ENCODE measurements at places on chromosomes 1 and 21.

DNA sequence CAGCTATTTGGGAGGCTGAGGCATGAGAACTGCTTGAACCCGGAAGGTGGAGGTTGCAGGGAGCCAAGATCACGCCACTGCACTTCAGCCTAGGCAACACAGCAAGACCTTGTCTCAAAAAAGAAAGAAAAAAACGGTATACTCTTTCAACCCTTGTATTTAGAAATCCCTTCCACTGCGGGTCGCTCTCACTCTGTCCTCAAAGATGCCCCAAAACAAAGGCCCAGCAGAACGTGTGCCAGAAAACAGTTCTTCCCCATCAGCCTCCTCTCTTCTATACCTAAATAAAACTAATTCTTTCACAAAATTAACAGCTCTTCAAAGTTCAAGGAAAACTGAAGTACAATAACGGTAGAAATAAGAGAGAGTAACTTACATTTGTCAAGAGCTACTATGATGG, 13.2 kb downstream of the SETD4 start:
- DNase-seq = no peak

DNA sequence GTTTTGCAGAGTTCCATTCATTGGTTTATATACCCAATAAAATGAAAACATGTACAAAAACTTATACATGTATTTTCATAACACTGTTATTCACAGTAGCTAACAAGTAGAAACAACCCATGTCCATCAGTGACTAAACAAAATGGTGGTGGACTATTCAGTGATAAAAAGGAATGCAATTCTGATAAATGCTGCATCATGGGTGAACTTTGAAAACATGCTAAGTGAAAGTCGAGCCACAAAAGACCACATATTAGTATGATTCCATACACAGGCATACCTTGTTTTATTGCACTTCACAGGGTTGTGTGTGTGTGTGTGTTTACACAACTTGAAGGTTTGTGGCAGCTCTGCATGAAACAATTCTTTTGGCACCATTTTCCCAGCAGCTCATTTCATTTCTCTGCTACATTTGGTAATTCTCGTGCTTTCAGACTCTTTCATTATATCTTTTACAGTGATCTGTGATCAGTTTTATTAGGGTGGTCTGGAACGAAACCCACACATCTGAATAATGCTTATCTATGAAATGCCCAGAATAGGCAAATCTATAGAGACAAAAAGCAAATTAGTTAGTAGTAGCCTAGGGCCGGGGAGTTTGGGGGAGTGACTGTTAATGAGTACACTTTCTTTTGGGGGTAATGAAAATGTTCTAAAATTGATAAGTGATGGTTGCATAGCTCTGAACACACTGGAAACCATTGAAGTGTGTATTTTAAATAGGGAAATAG, 27.2 kb downstream of the RNF11 start:
- no peak for DNase-seq

DNA sequence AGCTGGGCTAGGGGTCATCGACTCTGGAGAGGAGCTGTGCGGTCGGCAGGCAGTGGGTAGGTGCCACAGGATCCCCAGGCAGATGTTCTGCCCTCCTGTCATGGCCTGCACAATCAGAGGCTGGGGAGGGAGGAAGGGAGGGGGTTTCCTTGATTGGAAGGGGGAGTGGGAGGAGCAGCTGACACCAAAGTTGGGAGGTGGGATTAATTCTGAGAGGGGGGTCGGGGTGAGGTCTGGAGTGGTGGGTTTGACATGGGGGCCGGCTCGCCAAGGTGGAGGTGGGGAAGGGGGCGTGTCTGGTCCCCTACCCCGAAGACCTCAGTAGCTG, 651 bp upstream of the HPCA start:
- no peak for DNase-seq

DNA sequence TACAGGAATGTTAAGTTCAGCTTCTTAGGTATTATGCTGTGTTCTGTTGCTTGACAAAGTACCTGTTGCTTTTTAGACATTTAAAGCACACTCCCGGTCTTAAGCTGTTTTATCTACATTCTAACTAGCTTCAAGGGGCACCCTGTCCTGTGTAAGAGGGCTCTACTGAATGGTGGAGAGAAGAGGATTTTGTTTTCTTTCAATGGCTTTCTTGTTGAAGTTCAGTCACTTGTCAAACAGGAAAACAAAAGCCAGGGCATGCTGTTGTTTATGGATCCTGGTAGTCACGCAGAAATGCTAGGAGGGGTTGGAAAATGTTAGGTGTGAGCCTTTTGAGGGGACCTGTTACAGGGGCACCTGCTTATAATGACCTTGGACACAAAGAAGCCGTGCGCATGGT, 30.7 kb downstream of the PGM1 start:
- no peak for DNase-seq

DNA sequence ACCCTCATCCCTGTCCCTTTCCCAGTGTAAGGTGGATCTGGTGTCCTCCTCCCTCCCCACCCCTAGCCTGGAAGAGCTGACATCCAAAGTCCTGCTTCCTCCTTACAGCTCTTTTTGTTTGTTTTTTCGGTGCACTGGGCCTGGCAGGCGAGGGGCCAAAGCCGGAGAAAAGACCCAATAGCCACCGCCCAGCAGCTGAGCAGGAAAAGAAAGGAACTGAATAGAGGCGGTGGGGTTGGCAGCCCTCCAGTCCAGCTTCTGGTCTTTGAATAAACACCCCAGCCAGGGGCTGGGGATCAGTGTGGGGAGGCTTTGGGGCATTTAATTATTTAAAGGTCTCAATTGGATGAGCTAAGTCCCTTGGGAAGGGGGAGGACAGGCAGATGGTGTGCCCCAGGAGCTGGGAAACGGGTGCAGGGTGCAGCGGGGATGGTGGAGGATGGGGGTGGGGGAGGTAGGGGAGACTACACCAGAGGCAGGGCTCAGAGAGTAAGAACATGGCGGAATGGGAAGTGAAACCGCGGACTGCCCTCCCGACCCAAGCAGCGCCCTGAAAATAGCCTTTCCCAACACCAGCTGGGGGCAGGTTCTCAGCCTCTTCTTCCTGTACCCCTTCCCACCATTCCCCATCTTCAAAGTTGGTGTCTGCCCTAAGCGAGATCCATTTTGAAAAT, 20.2 kb downstream of the BTG2 start:
- no peak for DNase-seq

DNA sequence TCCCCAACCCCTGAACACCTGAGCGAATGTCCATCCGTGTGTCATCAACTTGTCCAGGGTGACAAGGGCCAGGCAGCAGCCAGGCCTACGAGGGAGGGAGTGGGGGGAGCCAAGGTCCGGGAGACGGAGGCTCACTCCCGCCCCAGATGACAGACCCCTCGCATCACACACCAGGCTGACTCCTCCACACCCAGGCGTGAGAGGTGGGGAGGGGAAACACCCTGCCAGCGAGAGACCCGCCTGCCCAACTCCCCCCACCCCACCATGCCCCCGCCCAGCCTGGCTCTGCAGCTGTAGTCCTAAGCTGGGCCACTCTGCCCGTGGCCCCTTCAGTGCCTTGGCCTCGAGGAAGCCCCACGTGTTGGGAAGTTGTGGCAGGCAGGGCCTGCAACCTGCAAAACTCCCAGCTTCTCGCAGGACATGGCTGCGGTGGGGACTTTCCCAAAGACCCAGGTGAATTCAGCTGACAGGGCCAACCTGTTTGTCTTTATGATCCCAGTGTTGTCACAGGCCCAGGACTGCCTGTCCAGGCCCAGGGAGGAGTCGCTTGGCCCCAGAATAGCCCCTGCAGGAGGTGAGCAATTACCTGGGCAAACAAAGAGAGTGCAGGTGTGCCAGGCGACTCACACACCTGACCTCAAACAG, 62.9 kb downstream of the RIPK4 start:
- no peak for DNase-seq

GRCh38 chr1:77056525-77056924, 162.7 kb downstream of the PIGK start:
- DNase-seq = no peak

- no peak for DNase-seq
Measured at GRCh38 chr1:63902844-63903589, 129.2 kb downstream of the ROR1 start.

DNA sequence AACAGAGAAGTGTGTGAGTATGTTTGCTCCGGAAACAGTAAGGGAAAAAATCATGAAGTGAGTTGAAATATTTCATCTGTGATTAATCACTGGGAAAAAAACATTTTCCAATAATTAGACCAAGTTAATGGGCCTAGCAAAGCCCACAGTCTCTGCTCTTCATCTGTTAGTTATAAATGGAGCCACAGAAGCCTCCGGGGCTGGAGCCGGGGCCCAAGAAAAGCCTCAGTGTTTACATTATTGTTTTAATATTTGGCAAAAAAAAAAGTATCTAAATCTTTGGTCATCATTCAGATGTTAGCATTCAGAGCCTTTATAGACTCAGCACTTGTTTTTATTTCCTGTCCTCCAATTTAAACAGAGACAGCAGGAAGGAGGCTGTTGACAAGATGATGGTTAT, 115.0 kb downstream of the UBE2U start:
- no peak for DNase-seq

- DNase-seq = no peak
Measured at GRCh38 chr1:43883321-43883720, 50.3 kb upstream of the ARTN start.

DNA sequence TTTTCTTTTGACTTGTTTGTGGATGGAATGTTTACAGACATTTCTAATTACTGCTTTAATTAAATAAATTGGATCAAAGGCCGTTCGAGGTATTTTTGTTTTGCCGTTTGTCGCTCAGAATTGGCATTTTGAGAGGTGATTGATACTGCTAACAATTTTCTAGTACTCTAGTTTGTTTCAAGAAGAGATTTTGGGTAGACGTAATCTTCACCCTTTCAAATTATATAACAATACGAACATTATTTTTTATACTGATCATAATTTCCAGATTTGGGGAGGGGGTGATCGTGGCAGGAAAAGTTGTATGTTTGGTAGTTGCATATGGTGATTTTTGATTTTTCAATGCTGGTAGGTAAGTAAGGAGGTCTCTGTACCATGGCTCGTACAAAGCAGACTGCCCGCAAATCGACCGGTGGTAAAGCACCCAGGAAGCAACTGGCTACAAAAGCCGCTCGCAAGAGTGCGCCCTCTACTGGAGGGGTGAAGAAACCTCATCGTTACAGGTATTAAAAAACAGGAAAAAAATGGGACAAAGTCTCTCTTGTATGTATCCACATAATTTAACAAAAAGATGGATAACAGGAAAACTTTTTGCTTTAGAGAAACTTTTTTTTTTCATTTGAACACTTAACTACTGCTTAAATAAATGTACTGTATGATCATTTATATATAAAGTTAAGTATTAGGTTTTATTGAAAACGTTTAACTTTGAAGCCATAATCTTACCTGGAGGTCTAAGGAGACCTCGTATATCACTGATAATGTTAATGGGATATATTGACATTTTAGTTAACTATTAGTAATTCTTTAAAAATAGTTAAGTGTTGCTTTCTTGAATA, 1.7 kb downstream of the H3-3A start:
- no peak for DNase-seq

DNA sequence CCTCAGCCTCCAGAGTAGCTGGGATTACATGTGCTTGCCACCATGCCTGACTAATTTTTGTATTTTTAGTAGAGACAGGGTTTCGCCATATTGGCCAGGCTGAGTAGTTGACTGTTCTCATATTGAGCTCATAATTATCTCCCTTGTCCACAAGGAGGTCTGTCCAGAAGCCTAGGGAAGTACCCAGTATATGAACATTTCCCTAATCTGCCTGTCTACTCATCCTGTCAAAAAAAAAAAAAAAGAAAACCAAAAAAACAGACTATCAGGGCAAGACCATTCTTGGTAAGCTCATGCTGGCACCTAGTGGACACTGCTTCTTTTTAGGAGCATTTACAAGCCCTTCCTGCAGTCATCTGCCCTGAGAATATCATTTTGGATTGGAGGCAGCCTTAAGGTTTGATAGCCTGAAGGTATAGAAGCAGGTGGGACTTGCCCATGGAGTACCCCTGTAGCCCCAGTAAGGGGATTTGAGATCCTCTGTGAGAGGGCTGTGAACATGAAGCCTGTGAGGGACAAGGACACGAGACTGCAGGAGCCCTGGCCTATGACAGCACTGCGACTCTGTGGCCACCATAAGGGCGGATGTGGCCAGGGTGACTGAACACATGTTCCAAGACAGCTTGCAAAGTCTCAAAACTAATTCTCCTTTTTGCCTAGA, 10.8 kb upstream of the DUSP12 start:
- DNase-seq = peak; percentile 16

DNA sequence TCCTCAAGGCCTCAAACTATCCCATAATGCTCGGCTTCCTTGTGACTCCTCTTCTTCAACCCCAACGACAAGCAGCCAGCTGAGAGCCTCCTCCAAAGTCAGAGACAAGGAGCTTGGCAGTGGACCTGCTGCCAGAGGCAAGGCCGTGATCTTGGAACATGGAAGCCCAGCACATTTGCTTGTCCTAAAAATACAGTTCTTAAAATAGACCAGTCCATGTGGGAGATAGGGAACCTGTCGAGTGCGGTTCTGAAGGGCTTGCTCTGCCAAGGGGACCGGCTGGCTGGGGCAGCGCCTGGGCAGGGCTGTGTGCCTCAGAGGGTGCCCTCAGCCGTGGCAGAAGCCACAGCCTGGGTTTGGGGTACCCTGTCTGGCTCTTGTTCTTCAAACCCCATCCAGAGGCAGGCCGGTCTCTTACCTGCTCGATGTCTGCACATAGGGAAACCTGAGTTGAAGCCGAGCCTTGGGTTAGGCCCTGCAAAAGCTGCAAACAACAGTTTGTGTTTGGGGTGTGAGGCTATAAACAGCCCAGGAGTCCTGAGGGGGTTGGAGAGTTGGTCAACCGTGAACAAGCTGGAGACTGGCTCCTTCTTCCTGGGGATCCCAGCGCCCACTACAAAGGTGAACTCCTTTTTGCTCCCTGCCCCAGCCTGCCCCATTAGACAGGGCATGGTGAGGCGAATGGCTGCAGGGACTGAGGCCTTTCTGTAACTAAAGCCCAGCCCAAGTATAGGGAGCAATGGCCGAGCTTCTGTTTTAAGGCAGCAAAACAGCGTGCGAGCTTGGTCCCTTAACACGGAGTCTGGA, 228.8 kb downstream of the CAMTA1 start:
- DNase-seq = no peak

- DNase-seq = no peak
Measured at GRCh38 chr1:39063775-39064174, 37.6 kb downstream of the NDUFS5 start.

DNA sequence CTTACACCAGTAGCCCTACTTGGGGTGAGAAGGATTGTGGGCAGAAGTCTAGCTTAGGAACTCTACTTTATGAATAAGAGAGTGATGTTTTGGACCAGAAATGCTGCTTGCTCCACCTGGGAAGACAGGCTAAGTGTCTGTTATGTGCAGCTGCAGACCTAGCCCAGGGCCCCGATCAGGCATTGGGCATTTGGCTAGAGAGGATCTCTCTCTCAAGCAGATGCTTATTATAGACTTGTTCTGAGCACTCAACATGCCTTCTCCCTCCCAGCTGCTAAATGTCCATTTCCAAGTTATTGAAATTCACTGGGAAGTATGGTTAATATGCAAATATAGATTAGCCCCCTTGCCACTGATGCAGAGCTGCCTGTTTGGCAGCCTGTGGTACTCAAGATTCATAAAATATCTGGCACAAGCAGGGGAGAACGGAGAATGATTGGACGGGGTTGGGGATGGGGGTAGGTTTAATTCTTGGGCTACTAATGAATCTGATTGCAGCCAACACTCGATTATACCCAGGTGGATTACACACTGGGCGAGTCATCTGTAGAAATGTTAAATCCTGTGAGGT, 115.9 kb downstream of the KCND3 start:
- DNase-seq = no peak

Data from stimulated activated CD8-positive, alpha-beta memory T cell treated with anti-CD3 and anti-CD28 coated beads, Interleukin-15, amount 100 ng/mL, for 1 hour (primary cell).